T1000 (cell line): ENCODE measurements at places on chromosomes 2 and 18.
A peak's percentile ranks its signal among the peaks of the same experiment; 100 is the strongest.

- peak; percentile 74 for DNase-seq
Observed at GRCh38 chr2:1593371-1594122, 150.8 kb downstream of the PXDN start.

DNA sequence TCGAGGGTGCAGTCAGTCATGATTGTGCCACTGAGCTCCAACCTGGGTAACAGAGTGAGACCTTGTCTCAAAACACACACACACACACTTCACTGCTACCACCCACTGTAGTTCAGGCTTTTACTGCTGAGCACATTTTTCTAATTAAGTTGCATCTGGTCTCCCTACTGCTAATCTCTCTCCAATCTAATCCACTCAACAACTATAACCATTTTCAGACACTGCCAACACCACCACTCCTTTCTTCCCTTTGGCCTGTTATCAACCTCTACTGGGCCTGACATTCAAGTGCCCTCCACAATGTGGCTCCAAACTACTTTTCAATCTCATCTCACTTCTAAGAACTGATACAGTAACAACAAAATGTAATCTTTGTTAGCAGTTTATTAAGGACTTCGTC, 44.8 kb downstream of the RMP24 start:
- DNase-seq: no peak

GRCh38 chr2:195590861-195591205, 66.2 kb upstream of the SLC39A10 start:
- DNase-seq: no peak

- peak; percentile 66 for DNase-seq
Observed at GRCh38 chr18:23283916-23284430, 148.7 kb downstream of the CABLES1 start.

DNA sequence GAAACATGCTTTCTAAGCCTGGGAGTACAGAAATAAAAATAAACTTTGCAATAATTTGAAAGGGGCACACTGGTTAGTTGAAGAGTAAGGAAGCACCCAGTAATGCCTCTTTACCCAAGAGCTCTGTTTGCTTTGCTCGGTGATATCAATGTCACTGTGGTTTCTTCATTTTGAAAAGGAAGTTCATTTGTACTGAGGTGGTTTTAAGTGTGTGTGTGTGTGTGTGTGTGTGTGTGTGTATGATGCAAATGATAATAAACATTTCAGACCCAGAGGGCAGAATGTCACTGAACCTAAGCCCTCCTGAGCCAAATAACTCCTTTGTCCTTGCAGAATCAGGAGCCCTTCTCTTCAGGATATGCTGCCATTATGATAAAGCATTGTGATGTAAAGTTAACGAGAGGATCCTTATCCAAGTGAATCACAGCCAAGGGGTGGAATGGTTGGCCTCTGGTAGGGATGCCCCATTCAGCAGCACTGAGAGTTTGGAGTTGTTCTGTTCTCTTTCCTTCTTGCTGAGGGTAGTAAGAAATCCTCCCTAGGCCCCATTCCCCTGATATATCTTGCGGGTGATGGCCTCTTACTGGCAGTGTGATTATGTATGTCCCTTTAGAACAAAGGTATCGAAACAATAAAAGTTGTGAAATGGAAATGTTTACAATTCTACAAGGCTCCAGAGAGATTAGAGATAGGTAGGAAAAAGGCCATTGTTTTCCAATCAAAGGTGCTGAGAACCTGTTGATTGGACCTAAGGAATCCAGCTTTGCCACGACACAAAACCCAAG, 7.6 kb downstream of the ITGA6 start:
- DNase-seq: no peak

DNA sequence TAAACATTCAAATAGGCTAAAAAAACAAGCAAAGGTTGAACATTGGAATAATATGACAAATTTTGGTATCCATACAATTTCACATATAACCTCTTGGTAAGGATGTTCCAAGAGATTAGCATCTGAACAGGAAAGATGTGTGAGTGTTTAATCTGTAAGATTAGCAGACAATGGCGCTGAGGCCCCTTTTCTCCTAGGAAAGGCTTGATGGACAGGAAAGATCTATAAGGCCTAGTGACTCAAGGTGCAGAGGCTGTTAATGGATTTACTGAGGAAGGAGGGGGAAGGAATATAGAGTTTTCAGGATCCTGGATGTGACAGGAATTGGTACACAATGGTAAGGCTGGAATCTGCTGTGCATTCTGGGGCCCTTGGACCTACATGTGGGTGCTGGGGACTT, 48.1 kb upstream of the SMAD2 start:
- no peak for DNase-seq

GRCh38 chr18:45749918-45750689, 26.1 kb downstream of the SLC14A1 start:
- DNase-seq: no peak

GRCh38 chr2:42098571-42099437, 51.0 kb downstream of the PKDCC start:
- no peak for DNase-seq

- DNase-seq: no peak
Observed at GRCh38 chr2:176639016-176639343, 369.7 kb downstream of the MTX2 start.

DNA sequence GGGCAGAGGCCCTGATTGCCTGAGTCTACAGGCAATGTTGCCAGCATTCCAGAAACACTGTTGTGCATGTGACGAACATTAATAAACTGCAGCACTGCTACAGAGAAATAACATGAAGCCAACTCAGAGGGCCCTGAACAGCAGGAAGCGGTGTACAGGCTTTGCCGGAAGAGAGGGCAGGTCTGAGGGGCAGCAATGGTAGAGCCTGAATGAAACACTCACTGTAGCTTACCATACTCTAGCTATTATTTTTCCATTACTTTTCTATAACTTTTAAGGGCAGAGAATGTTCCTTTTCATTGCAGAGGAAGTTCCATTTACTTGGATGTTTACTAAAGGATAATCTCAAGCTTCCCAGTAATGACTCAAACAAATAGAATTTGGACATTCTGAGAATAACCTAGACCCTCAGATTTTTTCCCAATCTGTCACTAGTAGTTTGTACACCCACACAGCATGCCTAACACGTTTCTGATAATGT, 150.4 kb downstream of the MTX2 start:
- DNase-seq: no peak

GRCh38 chr18:80200171-80200931, 47.0 kb downstream of the PARD6G start:
- DNase-seq: no peak

DNA sequence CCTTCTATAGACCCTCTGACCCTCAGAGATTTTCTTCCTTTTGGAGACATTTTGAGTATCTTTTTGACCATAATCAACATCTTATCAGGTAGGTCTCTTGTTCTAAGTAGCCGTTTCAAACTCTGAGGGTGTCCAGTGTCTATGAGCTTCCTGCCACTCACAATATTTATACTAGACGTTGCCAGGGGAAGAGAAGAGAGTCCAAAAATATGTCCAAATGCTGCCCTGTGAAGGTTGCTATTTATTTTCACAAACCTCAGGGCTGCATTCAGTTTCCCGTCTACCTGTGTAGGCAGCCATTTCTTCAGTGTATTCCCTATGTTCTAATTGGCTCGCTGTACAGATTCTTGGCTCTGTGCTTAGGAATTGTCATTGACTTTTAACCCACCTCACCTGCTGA, 986 bp upstream of the DSG1 start:
- no peak for DNase-seq

DNA sequence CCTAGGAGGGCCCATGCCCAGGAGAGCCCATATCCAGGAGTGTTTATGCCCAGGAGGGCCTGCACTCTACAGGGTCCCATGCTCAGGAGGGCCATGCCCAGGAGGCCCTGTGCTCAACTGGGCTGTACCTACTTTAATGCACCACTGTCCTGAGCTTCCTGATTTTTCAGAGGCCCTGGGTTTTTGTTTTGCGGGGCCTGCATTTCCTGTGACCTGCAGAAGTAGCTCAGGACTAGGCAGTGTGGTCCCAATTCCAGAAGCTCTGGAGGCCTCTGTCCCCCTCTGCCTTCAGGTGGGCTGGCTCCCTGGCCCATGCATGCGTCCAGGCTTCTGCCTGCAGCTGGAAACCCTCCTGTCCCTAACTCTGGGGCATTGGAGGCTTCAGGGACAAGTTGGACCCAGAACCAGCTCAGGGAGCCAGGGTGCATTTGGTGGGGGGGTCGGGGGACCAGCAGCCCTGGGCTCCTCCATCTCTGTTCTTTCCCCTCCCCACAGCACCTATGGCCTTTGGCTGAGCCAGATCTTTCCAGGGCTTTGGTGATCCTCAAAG, 10.8 kb downstream of the GPR35 start:
- DNase-seq: no peak

- no peak for DNase-seq
Observed at GRCh38 chr18:63293935-63294334, 25.6 kb downstream of the BCL2 start.

GRCh38 chr2:166419616-166419934, 43.8 kb upstream of the SCN9A start:
- no peak for DNase-seq

DNA sequence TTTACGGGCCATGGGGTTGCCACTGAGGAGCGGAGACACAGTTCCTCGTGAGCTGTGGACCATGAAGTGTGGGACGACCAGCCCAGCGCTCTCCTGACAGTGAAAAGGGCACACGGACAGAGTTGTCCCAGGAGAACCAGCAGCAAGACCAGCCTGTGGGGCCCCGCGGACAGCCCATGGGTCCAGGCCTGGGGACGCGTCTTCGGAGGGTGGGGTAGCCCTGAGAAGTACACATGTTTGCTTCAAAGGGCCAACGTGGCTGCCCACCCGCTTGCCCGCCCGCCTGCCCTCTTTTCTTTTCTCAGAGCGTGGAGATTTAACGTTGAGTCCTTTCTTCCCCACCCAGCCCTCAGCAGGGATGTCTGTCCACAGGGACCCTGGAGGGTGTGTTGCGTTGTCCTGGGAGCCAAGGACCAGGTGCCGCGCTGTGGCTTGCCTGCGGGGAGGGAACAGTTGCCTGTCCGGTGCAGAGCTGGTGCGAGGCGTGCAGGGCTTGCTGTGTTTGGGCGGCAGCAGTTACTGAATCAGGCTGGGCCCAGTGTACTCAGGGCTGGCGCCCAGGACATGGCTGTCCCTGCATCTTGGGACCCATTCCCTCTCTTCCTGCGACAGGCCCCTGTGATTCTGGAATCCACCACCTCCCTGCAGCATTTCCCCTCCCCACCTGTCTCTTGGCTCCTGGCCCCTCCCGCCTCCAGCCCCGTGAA, 120.1 kb upstream of the HDAC4 start:
- DNase-seq: no peak

DNA sequence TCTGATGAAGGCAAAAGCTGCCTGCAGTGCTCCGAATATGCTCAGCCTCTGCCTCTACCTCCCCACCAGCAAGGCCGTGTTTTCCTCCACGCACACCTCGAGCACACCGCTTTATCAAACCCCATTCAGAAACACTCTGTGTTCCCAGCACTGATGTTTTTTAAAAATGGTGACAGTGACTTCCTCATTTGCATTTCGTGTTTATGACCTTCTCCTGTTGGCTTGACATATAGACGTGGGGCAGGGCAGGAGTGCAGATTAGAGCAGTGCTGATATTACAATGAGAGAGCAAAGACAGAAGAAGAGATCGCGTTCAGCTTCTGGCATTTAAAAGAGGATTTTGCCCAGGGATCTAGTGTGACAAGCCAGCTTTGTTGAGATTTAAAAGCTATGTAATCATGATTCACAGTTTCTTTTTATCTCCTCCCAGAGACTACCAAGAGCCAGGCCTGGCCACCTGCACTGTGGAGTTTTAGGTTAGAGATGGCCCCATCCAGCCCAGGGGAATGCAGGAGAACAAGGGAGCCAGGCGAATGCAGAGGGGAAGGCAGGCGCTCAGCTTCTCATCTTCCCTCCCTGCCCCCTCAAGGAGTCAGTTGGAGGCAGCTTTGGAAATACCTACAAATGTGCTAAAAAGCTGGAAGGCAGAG, 61.5 kb upstream of the NEDD4L start:
- DNase-seq: no peak

- no peak for DNase-seq
Observed at GRCh38 chr2:230779126-230779525, 66.5 kb downstream of the CAB39 start.

DNA sequence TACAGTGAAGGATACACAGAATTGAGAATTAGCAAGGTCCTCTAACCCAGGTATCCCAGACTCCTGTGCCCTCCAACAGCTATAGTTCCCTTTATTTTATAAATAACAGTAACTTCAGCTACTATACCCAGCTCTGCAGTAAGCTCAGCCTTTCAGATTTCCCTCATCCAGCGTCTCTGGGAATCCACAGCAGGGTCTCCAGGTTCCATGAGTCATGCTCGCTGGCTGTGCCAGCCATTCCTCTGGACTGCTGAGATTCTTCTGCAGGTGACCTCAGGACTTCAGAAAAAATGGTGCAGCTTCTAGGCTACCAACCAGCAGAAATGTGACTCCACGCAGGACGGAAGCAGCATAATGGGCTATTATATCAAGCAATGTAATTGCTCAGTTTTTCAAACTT, 419.3 kb downstream of the ZNF516 start:
- no peak for DNase-seq

DNA sequence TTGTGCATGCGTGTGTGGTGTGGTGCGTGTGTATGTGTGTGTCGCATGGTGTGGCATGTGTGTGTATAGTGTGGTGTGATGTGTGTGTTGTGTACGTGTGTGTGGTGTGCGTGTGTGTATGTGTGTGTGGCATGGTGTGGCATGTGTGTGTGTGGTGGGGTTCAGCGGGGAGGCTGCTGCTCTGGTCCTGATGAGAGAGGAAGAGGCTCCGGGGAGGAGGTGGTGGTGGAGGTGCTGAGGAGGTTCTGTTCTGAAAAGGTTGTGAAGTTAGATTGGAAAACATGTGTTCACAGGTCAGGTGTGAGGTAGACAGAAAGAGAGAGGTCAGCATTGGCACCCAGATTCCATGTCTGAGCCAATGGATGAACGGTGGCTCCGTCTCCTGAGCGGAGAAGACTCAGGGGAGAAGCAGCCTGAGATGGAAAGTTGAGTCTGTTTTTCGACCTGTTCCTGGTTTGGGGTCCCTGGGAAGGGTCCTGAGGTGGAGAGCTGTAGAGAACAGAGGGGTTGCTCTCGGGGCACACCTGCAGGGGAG, 67.2 kb upstream of the HDAC4 start:
- DNase-seq: no peak

GRCh38 chr2:26675651-26676255, 16.8 kb upstream of the KCNK3 start:
- DNase-seq: no peak

DNA sequence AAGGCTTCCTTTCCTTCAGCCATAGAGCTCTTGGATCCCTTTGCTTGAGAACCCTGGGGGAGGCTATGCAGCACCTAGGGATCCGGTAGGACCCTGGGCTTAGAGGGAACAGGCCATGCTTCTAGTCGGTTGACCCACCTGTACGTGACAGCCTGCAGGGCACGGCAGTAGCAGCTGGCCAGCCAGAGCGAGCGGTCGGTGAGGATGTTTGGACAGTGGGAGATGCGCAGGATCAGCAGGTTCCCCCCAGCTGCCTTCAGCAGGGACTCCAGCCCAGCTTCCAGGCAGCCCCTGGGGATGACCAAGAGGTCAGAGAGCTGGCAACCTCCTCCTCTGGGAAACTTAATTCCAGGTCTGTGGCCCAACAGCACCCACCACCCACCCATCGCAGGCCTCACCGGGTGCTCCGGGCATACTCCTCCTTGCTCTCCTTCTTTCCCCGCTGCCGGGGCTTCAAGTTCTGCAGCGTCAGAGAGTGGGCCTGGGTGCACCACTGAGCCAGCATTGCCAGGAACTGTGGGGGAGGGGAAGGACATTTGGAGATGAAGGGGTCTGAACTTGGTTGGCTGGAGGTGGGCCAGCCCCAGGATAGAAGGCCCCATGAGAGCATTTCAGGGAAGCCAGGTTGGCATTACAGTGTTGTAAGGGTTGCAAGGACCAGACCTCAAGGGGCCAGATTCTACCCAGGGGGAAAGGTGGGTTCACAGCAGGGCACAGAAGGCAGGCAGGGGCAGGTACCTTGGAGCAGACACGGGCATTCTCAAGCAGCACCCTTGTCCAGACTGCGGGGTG, 20.5 kb downstream of the FBXO41 start:
- DNase-seq: no peak
